A549 treated with ZK216348 at 1 μM for 4 hours (cell line): ENCODE measurements at places on chromosomes 4 and X. TPM values are rescaled to one million over a fixed set of nuclear protein-coding genes. Genes with fewer than 3 reads are reported as not detected.

The CSAG3 gene
- not detected in 5 replicates for total RNA-seq

The MTNR1A gene
- 0.21 to 0.91 TPM (median 0.43 TPM) in 5 replicates for total RNA-seq

The APEX2 gene
- 22.0 to 33.9 TPM (median 29.9 TPM) in 5 replicates for total RNA-seq

The PTPN13 gene
- 3.4 to 5.2 TPM (median 4.2 TPM) in 5 replicates for total RNA-seq

The SMR3B gene
- not detected in 5 replicates for total RNA-seq

The TRO gene
- 0.67 to 1.2 TPM (median 0.74 TPM) in 5 replicates for total RNA-seq

The SHROOM3 gene
- total RNA-seq = 6.8 to 13.9 TPM (median 11.1 TPM) in 5 replicates

The DGKQ gene
- 4.0 to 9.4 TPM (median 7.7 TPM) in 5 replicates for total RNA-seq

The ODAPH gene
- total RNA-seq = 1.6 TPM in 1 of 5 replicates, not detected in the others

The TSPAN7 gene
- 2.3 to 3.6 TPM (median 2.7 TPM) in 5 replicates for total RNA-seq

The DDIT4L gene
- total RNA-seq = 0.32 to 0.57 TPM (median 0.35 TPM) in 5 replicates

The IRF2 gene
- total RNA-seq = 8.9 to 11.9 TPM (median 11.0 TPM) in 5 replicates

The CXorf49 gene
- not detected in 5 replicates for total RNA-seq

The SEPTIN6 gene
- 10.3 to 11.7 TPM (median 11.5 TPM) in 5 replicates for total RNA-seq

The TIGD4 gene
- 0.14 to 0.35 TPM (median 0.26 TPM) in 5 replicates for total RNA-seq

The SYNPO2 gene
- total RNA-seq = 0.98 to 1.7 TPM (median 1.1 TPM) in 5 replicates

The STATH gene
- not detected in 5 replicates for total RNA-seq

The EPHA5 gene
- 0.27 to 0.59 TPM (median 0.40 TPM) in 5 replicates for total RNA-seq

The ARMCX4 gene
- 0.18 to 0.59 TPM (median 0.41 TPM) in 5 replicates for total RNA-seq

The STK32B gene
- total RNA-seq = 17.7 to 21.4 TPM (median 18.0 TPM) in 5 replicates

The SSX5 gene
- total RNA-seq = not detected in 5 replicates

The CABS1 gene
- not detected in 5 replicates for total RNA-seq

The STPG2 gene
- not detected in 5 replicates for total RNA-seq

The HSFX1 gene
- 0.13 to 0.44 TPM (median 0.43 TPM) in 5 replicates for total RNA-seq

The GASK1B gene
- 0.15 to 0.73 TPM (median 0.28 TPM) in 5 replicates for total RNA-seq

The SFRP2 gene
- total RNA-seq = not detected in 5 replicates

The GJB1 gene
- total RNA-seq = 0.22 TPM in 1 of 5 replicates, not detected in the others

The FHIP1A gene
- total RNA-seq = 0.07 to 0.47 TPM (median 0.18 TPM) in 5 replicates

The ADAM29 gene
- not detected in 5 replicates for total RNA-seq

The RBMX2 gene
- 29.3 to 37.8 TPM (median 30.7 TPM) in 5 replicates for total RNA-seq

The MAGEB10 gene
- not detected in 5 replicates for total RNA-seq

The CFAP99 gene
- 0.19 to 0.51 TPM in 2 of 5 replicates, not detected in the others for total RNA-seq

The PNMA6A gene
- total RNA-seq = 2.9 to 6.2 TPM (median 4.6 TPM) in 5 replicates

The RPS6KA6 gene
- 3.1 to 7.4 TPM (median 5.7 TPM) in 5 replicates for total RNA-seq

The OPN1MW2 gene
- total RNA-seq = not detected in 5 replicates

The H2BW1 gene
- not detected in 5 replicates for total RNA-seq

The TMEM35A gene
- not detected in 5 replicates for total RNA-seq

The IL13RA1 gene
- 40.5 to 63.9 TPM (median 57.5 TPM) in 5 replicates for total RNA-seq
